ENCODE measurements at places on chromosomes 7 and 10.

DNA sequence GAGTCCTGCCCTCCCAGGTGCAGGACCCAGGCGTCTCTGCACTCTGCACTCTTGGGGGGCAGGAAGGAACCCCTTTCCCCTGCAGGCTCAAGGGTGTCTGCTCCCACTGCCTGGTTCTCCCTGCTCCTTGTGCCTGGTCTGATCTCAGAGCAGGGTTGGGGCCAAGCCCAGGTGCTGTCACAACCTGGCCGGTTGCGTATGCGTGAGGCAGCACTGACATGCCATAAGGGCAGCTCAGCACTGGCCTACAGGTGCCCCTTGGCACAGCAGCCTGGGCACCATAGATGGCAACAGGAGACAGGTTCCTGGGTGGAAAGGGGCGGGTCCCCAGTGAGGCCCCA, 33.2 kb downstream of the DKK1 start:
- DNase-seq = no peak

GRCh38 chr7:20350518-20350951, 19.8 kb downstream of the ITGB8 start:
- DNase-seq = no peak

DNA sequence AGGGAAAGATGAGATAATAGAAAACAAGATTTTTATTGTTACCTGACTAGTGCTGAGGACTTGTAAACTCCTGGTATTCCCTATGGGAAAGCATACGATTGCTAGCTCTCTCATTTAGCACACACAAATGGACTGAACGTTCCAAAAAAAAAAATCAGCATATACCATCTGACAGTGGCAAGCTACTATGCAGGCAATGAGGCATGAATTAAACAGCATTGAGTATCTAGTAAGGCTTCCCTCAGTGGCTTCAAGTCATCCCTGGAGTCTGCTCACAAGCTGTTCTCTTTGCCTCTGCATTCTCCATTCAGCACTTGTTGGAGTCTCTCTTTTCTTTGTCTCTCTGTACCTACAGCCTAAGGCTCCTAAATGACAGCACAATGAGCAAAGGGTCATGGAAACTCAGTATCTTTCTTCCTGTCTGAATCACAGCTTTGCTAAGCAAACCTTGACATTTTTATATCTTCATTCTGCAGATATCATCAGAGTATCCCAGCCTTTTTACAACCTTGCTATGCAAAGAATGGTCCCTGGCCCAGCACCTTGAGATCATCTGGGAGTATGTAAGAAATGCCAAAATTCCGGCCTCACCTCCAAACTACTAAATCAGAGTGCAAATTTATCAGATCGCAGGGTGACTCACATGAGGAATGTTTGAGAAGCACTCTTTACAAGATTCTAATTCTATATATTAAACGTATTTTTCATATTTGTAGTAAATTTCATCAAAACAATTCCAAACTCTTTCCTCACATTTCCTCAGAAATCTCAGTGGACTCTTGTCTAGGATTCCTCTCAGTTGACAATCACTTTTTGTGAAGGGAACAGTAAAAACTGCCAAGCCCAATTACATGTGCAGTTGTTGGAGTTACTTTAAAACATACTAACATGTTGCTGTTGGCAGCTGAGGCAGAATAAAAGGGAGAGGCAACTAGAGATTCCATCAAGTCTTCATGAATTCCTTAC, 10.8 kb upstream of the LIPA start:
- DNase-seq = no peak

GRCh38 chr7:32958046-32959025, 1.1 kb downstream of the FKBP9 start:
- DNase-seq = no peak

DNA sequence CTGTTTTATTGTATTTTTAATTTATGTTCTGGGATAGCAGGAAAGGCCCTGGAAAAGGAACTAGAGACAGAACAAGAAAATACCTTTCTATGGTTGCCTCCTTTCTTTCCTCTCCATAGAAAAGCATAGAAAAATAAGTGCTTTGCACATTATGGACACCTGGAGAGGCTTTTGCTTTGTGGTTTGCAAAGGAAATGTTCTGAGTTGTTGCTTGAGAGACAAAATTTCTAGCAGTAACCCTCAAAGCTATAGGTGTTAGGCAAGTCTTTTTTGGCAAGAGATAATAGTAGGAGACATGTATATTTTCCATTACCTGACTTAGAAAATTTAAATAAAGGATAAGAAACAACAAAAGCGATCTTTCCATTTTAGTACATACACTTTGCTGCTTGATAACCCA, 378.6 kb upstream of the PRKCQ start:
- DNase-seq = no peak

GRCh38 chr7:143239813-143240212, 18.0 kb downstream of the TAS2R40 start:
- DNase-seq = no peak

- no peak for DNase-seq
Measured at GRCh38 chr7:50502001-50502684, 52.0 kb upstream of the FIGNL1 start.

- no peak for DNase-seq
Measured at GRCh38 chr10:102691285-102692066, 22.7 kb downstream of the ARL3 start.

DNA sequence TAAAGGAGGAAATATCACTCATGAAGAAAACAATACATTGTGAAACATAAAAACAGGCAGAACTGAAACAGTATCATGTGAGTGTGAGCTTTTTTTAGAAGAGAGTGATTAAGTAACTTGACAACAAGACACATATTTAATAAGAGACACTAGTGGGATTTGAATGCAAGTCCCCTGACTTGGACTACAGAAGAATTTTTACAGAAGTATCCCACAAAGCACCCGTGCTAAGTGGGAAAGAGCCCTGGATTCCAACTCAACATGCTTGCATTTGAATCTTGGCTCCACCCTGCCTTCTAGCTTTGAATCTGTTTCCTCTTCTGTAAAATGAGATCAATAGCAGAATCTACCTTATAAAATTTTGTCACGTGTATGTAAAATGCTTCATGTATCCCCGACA, 166.2 kb downstream of the ZNF365 start:
- DNase-seq = no peak

DNA sequence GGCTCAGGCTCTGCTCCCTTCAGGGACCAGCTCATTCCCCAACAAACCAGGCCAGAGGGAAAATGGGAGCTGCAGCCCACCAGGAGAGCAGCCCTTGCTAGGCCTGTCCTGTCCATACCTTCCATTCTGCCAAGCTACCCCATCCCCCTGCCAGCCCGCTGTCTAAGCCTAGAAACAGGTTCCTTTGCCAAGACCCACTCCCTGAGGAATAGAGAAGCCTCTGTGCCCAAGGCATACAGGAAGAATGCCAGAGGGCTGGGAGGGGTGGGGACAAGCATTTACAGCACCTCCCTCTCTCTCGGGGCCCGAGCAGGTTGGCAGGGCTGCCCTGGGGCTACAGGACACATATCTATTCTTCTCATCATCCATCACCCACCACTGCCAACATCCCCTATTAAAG, 178.3 kb downstream of the GRID1 start:
- no peak for DNase-seq

GRCh38 chr10:88896372-88896993, 16.4 kb downstream of the STAMBPL1 start:
- no peak for DNase-seq

- DNase-seq = no peak
Measured at GRCh38 chr7:153087498-153087897, 327.9 kb downstream of the ACTR3B start.

GRCh38 chr7:95840953-95841950, 68.9 kb downstream of the DYNC1I1 start:
- DNase-seq = no peak

DNA sequence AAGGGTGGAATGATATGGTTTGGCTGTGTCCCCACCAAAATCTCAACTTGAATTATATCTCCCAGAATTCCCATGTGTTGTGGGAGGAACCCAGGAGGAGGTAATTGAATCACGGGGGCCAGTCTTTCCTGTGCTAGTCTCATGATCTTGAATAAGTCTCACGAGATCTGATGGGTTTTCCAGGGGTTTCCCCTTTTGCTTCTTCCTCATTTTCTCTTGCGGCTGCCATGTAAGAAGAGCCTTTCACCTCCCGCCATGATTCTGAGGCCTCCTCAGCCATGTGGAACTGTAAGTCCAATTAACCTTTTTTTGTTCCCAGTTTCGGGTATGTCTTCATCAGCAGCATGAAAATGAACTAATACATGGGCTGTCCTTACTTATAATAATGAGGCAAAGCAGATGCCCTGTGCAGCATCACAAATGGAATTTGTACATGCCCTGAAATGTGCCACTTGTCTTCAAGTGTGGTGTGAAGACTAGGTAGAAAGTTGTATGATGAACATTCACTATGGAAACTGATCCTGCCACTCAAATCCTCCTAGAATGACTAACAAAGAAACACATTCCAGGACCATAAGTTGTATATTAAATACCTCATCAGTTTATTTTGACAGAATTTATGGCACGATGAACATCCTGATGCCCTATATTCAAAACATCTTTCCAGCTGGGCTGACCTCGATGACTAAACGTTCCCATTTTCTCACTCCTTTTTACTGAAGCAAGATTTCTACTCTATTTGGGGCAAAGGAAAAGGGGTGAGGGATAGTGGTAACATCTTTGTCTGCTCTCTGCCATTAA, 122.8 kb upstream of the CTTNBP2 start:
- DNase-seq = no peak

- DNase-seq = no peak
Measured at GRCh38 chr10:111872591-111872990, 311.0 kb downstream of the GPAM start.

DNA sequence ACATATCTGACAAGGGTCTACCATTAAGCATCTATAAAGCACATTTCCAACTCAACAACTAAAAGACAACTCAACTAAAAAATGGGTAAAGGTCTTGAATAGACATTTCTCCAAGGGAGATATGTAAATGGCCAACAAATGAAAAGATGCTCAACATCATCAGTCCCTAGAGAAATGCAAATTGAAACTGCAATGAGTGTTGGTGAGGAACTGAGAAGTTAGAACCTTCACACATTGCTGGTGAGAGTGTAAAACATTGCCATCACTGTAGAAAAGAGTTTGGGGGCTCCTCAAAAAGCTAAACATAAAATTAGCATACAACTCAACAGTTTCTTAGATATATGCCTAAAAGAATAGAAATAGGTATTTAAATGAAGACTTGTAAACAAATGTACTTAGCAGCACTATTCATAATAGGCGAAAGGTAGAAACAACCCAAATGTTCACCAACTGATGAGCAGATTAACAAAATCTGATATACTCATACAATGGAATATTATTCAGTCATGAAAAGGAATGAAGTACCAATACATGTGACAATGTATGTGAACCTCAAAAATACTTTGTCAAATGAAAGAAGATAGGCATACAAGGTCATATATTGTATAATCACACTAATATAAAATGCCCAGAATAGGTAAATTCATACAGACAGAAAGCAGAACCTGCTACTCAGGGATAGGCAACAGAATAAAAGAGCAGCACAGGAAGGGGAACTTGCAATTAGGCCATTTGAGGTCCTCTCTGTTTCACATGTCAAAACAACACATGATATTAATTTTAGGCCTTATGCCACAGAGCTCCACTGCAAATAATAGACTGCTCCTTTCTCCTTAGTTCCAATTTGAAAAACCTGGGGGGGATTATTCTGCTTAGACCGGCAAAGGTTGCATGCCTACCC, 10.6 kb upstream of the LRRC72 start:
- no peak for DNase-seq

- no peak for DNase-seq
Measured at GRCh38 chr10:101672536-101672935, 22.4 kb downstream of the FBXW4 start.

DNA sequence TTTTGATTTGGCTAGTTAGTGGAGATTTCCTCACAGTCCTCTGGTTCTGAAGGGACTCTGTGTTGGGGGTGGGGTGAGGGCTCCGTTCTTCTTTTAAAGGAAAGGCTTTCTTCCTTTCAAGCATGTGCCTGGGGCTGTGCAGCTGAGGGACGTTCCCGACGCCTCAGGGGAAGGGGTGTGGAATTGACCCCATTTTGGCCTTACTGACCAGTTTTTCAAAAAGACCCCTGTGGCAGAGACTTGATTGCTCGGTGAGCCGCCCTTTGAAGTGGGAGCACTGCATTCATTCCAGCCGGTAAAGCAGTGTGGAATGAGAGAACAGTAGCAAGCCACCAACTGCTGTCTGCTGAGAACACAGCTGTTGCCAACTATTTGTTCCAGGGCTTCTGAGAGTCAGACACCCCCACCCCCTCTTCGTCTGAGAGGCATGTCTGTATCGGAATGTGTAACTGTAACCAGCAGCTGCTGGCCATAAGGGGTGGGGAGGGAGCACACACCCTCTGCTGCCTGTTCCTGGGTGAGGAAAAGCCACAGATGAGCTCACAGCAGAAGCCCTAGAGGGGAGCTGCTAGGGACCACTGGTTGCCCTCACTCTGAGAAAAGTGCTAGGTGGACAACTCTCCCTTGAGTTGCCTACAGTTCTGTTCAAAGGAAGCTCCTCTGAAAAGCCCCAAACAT, 33.2 kb downstream of the WBP1L start:
- peak; percentile 43 for DNase-seq

Measured in DMS 273 treated with DMSO at 0.1 percent for 48 hours (cell line).